ENCODE measurements at places on chromosomes 7 and 10.

DNA sequence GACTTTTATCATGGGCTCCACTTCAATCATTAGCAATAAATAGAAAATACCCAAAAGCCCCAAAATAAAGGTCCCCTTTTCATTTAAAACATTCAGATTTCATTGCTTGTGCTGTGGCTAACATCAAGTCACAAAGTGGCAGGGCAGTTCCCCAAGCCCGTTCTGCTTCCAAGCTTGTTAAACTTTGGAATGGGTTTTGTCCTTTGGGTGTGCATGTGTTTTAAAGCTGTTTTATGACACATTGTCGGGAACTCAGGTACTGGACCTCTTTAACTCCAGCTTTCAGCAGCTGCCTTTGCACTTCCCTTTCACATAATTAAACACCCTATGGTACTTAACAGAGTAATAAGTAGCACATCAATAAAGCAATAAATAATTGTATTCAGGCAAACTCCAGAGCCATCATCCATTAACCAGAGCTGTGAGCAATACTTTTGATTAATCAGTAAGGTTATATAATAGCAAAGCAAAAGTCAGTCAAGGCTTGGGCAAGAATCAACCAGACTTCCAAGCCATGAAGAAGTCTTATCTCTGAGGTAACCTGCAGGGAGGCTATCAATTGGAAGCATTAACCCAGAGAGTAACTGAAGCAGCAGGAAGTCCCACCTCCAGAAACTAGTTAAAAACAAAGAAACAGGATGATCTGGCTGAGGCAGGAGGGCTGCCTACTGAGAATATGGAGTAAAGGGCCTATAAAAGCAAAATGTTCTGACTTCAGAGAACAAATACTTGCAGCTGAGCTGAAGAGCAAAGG lies 56.1 kb upstream of the ARID5B start:
- DNase-seq, result no peak

DNA sequence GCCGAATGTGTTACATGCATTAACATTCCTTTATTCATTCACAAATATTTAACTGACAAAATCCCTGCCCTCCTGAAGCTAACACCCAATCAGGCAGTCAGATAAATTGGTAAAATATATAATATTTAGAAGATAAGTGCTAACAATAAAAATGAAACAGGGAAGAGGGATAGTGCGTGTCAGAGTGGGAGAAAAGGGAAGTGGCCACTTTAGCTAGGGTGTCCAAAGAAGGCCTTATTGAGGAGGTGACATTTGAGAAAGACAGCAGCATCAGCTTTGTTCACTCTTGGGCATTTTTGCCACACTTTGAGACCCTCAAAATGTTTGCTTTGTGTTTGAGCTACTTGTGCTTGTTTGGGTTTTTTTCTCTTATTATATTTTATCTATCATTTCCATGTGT lies 317.8 kb downstream of the SNX13 start:
- no peak for DNase-seq

GRCh38 chr7:157096286-157097055 lies 42.3 kb upstream of the UBE3C start:
- no peak for DNase-seq

- DNase-seq, result peak; percentile 61
Measured at GRCh38 chr7:134811765-134812164, 32.3 kb downstream of the CALD1 start.

- no peak for DNase-seq
Measured at GRCh38 chr7:150965273-150965830, 12.8 kb downstream of the KCNH2 start.

GRCh38 chr10:65419629-65420028 lies 1506.2 kb upstream of the LRRTM3 start:
- DNase-seq, result no peak

DNA sequence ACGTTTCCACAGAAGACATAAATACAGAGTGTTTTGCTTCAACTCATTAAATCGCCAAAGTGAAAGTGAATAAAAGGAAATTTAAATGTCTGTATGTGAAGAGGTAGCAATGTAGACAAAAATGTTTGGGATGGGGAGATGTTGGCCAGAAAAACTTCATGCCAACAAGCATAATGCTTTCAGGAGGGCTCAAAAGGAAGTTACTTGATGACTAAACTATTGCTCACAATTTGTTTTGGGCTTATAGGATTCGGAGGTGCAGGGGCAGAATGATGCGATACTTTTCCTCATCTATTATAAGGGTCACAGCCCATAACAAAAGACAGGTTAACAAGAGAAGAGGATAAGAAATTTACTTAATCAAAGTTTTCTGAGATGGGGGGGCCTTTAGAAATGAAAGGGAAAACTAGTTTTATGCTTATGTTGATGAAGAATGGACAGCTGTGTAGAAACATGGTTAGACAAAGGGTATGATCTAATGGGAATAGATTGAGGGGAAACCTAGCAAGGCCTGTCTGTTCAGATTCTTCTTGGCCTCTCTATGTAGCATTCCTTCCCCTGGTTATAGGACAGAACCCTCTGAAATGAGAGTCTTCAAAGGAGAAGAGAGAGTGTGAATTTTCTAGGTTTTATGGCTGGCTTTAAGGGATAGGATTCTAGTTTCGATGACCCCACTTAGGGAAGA lies 898.6 kb downstream of the LRMDA start:
- DNase-seq, result peak; percentile 55

DNA sequence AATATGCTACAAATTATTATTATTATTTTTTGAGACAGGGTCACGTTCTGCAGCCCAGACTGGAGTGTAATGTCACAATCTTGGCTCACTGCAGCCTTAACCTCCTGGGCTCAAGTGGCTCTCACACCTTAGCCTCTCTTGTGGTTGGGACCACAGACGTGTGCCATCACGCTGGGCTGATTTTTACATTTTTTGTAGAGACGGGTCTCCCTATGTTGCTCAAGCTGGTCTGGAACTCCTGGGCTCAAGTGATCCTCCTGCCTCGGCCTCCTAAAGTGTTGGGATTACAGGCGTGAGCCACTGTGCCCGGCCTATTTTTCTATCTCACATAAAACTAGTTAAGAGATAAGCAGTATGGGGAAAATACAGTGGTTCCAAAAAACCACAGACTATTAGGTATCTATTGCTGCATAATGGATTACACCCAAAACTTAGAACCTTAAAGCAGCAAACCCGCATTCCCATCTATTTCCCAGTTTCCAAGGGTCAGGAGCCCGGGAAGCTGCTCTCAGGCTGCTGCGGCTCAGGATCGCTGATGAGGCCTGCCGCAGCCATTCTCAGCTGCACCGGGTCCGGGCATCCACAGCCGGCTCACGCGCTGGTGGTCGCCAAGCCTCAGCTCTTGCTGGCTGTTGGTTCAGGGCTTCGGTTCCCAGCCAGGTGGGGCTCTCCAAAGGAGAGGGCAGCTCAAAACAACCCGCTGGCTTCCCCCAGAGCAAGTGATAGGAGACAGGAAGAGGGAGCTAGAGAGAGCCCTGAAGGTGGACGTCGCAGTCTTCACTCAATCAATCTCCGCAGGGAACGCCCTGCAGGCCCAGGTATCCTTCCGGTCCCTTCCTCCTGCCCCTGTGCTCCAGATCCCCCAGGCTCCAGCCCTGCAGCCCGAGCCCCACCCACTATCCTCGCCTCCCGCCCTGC lies 128.2 kb downstream of the UBE2H start:
- peak; percentile 44 for DNase-seq

- DNase-seq, result no peak
Measured at GRCh38 chr7:104791080-104791479, 222.9 kb upstream of the KMT2E start.
